ENCODE measurements at places on chromosomes 2 and 18.

DNA sequence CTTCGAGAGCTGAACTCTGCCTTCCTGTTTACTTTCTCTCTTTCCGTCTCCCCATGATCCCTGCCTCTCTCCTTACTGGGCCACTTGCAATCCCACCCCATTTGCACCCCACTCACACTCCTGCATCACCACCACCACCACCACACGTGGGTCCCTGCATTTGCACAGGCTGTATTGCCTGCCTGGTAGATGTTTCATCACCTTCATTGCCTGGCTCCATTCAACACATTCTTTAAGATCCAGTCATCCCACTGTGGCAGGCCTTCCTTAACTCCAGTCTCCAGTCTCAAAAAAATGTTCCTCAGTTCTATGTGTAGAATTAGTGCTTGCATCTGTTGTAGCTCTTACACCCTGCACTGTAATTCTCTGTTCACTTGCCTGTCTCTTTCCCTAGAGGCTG is 13.9 kb downstream of the NOSTRIN start:
- DNase-seq: no peak

DNA sequence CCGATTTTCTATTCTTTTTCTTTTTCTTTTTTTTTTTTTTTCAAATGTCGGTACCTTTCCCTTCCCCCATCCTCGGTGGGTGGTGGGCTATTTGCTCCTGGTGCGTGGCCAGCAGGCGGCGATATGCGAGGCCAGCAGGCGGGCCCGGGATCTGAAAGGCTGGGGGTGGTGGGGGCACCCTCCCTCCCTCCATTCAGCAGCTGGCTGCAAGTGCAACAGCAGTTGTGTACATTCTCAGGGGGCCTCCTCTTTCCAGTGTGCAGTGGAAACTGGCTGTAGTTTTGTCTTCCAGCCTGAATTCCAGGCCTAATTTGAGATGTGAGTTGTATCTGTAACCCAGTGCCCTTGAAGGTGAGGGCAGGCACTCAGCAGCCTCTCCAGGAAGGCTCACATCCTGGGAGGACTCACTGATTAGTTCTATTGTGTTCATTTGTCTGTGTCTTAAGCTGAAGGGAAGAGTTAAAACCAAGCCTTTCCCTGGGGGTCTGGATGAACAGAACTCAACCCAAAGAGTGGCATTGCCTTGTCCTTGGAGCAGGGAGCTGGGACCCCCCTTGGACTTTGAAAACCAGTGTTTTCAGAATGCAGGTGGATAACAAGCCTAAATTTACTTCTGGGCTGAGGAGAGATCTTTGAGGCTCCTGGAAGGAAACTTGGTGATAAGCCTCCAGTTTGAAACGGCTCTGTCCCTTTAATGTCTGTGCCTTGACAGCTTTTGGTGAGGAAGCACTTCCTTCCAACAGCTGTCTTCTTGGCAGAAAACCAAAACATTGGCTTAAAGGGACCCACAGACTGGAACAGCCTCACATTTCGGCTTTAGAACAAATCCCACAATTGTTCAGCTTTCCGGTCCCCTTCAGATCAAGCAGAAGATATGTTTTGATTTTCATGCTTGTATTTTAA is 3.3 kb downstream of the MYCN start:
- DNase-seq: peak; percentile 33

- no peak for DNase-seq
Measured at GRCh38 chr2:118940486-118941120, 1.4 kb upstream of the MARCO start.

DNA sequence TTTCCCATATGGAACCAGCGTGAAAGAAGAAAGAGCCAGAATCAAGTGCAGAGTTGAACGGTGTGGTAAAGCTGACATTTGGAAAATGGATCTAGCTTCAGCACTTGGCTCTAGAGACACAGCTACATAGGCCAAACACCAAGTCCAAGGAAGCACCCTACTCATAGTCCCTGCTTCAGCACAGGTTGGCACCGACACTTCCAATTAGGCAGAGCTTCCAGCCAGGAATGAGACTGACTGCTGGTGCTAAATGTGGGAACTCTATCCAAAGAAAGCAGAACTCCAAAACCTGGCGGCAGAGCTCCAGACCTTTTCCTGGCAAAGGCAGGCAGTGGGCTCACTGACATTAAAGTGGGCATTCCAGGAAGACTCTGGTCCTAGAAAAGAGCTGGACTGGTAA is 125.4 kb upstream of the CTNNA2 start:
- DNase-seq: no peak

- DNase-seq: no peak
Measured at GRCh38 chr2:161139098-161139987, 20.9 kb upstream of the TANK start.

- DNase-seq: peak; percentile 47
Measured at GRCh38 chr2:203824057-203824456, 43.5 kb upstream of the CTLA4 start.

- DNase-seq: peak; percentile 36
Measured at GRCh38 chr2:190722061-190722759, 73.3 kb downstream of the NAB1 start.

DNA sequence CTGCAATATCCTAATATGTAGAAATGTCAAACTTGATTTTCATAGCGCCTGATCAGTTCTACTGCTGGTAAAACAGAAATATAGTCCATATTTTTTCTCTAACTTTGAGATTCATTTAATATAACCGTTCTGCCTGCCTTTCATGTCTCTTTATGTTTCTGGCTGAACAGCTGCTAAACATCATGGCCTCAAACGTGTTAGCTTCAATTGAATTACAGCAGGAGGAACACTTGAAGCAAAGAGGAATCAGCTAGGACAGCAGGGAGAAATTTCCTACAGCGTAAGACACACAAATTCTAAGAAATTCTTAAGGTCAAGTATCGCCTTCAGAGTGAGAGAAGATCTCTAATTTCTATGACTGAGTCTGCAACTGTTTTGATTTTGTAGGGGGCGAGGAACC is 433.2 kb downstream of the FBXO15 start:
- DNase-seq: no peak

DNA sequence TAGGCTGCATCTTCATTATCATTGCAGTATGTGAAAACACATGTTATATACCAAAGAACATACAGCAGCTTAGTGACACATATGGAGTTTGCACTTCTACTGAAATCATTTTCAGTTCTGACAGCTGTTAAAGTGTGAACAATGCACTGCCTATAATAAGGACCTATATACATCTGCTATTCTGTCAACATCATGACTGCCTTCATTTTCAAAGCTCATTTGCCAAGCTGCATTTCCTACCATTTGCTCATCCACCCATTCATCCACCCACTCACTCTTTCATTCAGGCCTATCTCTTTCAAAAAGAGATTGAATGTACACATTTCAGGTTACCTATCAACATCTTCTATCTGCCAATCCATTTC is 81.7 kb upstream of the STK17B start:
- DNase-seq: no peak

GRCh38 chr2:217429981-217430500 is 570.2 kb upstream of the TNP1 start:
- no peak for DNase-seq

DNA sequence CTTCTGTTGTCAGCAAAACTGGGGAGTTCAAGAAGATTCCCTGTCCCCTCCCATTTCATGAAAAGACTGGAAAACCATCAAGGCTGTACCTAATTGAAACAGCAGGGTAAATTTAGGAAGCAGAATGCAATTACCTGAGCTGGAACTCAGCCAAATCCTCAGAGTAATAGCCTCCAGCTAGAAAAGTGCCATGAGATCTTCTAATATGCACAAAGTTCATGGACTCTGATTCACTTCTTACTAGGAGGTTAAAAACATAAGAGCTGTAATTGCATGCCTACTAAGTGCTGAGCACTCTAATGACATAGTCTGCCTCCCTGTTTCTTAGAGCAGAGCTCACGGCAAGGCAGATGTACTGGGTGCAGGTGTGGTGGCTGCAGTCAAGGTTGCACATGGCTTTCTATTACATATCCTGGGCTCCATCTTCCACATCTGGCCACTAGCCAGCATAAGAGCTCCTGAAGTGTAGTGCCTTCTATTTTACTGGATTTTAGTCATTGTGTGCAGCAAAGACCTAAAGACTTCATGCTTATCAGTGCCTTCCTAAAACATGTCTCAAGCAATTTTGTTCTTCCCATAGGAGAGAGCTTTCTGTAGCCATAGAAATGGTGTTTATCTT is 341.7 kb downstream of the PTPRM start:
- DNase-seq: no peak

- no peak for DNase-seq
Measured at GRCh38 chr2:99404797-99405669, 67.8 kb downstream of the EIF5B start.

GRCh38 chr2:232030229-232030628 is 68.7 kb downstream of the DIS3L2 start:
- DNase-seq: no peak

DNA sequence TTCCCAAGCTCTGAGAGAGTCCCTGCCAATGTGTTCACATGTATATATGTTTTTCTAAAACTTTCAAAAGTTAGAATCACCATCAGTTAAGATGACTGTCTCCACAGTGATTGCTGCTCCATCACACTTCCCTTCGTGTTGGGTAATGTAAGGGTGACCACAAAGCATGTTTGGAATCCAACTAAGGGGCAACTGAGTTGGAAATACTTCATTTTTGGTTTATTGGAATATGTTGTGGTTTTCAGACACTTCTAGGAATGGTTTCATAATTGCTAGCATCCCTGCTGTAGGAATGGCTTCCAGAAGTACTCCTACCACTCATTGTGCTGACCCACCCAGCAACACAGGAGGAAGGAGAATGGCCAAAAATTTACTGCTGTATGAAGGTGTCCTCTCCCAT is 212.5 kb upstream of the GULP1 start:
- no peak for DNase-seq

DNA sequence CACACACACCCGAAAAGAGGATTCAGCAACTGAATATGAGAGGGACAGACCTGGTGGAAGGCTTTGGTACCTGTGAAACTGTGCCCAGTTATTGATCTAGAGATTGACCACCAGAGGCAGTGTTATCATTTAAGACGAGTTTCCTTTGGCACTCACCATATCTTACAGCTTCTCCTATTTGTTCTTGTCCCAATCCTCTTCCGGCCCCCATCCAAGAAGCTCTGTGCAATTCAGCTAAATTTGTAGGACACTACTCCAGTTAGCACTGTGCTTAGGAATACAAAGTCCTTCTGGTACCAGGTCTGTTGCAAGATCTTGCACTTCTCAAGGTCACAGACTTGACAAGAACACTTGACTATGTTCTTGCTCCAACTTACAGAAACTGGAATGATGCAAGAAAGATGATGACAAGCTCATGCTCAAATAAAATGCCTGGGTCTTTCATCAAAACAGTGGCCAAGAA is 177.7 kb downstream of the TMEM247 start:
- DNase-seq: no peak

- no peak for DNase-seq
Measured at GRCh38 chr2:147760984-147761383, 83.8 kb upstream of the ACVR2A start.

GRCh38 chr2:52594026-52594425 is 1173.6 kb upstream of the CHAC2 start:
- DNase-seq: no peak

GRCh38 chr2:218607436-218608115 is at the start of gene PLCD4:
Gene PLCD4, plus strand, starts transcription at chr2:218607899. Its CDS starts 7,841 bp downstream, at chr2:218615740.
- no peak for DNase-seq

GRCh38 chr2:96471772-96472171 is 33.4 kb downstream of the NEURL3 start:
- no peak for DNase-seq

GRCh38 chr2:70960833-70961647 is 17.4 kb upstream of the ANKRD53 start:
- no peak for DNase-seq

- no peak for DNase-seq
Measured at GRCh38 chr2:216837740-216838139, 22.1 kb downstream of the TNP1 start.

GRCh38 chr2:126744640-126745039 is 88.7 kb downstream of the GYPC start:
- no peak for DNase-seq

DNA sequence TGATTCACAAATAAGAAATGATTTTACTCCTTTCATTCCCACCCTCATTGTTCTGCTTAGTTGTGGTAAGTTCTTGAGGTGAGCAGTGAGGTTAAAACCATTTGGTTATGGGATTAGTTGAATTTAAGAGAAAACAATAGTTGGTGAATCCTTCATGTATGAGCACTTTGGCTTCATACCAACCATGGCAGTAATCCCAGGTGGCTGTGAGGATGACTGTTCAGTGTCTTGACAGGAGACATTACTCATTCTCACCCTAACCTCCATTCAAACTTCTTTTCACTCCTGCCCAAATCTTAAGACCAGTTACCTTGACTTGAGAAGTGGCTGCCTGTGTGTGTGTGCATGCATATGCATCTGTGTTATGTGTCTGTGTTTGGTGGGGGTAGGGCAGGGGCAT is 143.1 kb downstream of the SETBP1 start:
- no peak for DNase-seq

- DNase-seq: no peak
Measured at GRCh38 chr2:14804902-14805301, 172.4 kb downstream of the LRATD1 start.

DNA sequence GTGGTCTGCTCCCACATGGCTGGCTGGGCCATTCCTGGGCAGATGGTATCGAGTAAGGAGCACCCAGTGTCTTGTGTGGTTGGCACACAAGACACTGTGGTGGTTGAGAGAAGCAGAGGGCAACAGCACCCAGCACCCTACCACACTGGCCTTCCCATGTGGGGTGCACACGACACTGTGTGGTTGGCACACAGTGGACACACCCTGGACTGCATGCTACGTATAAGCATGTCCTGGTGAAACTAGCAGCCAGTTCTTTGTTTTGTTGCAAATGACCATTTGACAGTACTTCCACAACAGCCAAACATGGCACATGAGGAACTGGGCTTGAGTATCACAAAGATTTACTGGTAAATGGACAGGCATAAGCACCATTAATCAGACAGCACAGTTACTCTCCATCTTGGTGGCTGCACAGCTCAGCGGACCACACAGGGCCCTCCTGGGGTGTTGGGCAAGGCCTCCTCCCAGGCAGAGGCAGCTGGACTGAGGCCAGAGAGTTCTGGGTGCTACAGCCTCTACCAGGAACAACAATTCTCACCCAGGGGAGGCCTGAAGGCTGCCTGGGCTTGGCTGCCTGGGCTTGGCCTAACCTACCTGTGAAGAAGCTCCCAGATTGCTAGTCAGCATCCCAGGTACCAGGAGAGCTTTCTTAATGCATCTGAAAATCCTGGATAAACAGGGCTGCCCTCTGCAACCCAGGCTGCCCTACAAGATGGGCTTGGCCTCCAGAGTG is 59.3 kb upstream of the ALPP start:
- DNase-seq: no peak

DNA sequence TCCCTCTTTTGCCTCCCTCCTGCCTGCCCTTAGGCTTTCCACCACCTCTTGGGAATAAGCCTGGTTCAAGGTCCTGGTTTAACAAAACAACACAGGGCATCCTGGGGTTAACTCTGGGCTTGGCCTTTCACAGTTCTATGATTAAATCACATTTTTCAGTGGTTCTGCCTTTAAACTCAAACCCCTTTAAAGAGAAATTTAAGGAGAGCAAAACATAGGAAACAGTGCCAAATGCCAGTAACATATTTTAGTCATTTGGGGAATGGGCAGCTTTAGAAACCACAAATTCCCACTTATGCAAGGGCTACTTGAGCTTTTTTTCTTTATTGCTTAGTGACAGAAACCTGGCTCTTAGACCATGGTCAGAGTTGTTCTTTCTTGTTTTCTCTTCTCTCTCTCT is 112.2 kb upstream of the FZD5 start:
- no peak for DNase-seq
